ENCODE measurements at places on chromosomes 6 and 20.
A peak's percentile ranks its signal among the peaks of the same experiment; 100 is the strongest.

GRCh38 chr6:125574604-125575003 lies 174.8 kb upstream of the HEY2 start:
- DNase-seq, result no peak

GRCh38 chr6:126890055-126890454 lies 228.4 kb upstream of the RSPO3 start:
- no peak for DNase-seq

GRCh38 chr6:166267526-166267925 lies 40.7 kb downstream of the PRR18 start:
- DNase-seq, result no peak

DNA sequence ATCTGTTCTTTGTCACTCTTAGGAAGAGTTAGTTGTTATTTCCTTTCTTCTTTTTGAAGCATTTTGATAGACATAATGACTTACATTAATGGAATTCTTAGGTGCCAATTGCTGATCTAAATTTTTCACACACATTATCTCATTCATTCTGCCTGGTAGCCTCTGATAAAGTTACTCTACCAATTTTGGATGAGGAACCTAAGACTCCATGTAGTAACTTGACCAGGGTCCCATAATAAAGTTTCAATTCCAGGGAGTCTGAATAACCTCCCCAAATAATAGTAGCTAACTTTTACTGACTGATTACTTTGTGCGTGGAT lies 73.2 kb upstream of the CITED2 start:
- DNase-seq, result no peak

DNA sequence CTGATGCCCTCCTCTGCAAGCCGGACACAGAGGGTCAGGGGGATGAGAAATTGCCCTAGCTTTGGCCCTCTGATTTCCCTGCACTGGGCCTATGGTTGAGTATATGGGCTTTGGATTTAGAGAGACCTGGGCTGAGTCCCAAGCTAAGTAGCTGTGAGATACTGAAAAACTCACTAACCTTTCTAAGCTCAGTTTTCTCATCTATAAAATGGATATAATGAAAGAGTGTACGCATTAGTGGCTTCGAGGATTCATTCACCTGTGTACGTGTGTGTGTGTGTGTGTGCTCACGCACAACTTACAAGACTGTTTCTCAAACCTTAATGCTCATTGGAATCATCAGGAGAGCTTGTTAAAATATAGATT lies 12.7 kb upstream of the RBPJL start:
- no peak for DNase-seq

DNA sequence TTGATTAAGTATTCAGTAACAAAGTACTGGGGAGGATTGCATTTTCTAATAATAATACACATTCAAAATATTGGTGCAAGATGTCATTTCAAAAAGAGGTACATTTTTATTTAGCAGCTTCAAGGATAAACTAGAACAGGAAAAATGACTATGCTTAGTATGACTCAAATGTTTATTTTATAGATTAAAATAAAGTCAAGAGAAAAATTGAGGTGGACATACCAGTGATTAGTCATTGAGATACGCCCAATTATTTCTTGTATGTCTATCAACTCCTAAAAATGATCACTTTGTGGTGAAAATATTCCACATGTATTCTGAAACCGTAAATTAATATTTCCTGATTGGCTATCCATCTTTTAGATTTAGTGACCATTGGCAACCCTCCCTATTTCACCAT lies 96.7 kb downstream of the PHF3 start:
- no peak for DNase-seq

DNA sequence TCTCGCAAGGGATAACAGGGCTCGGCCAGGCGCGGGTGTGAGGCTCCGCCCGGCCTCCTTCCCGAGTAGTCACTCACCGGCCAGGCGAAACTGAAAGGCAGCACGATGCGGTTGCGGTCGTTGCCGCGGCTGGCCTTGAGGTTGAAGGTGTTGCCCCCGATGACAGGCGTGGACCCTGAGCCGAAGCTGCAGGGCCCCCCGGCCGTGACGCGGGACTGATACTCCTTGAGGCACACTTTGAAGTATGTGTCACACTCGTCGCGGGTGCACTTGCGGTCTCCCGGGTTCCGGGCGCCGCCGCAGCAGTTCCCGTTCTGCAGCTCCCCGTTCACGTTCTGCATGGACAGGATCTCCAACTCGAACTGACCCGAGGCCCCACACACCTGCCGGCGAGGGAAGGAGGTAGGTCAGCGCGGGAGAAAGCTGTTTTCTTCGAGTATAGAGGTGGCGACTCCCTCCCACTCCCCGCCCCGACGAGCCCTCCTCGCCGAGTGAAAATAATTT lies 1.1 kb downstream of the JAG1 start:
- DNase-seq, result peak; percentile 60

GRCh38 chr6:38974389-38975151 lies 74.0 kb upstream of the GLP1R start:
- DNase-seq, result no peak

DNA sequence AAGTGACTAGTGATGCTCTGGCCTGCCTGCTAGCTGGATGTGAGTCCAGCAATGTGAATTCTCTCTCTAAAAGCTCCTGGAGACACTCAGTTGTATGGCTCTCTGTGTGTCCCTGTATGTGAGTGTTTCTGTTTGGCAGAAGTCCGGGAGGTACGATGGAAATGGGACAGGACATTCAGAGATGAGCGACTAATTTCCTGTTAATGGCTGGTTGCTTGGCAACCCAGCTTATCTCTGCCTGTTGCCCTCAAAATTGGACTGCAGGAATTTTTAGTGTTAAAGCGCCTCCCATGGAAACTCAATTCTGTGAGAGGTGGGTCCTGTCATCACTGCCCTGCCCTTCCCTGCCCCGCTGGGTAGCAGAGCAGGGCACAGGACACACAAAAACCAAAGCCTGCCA lies 136.8 kb upstream of the LRFN2 start:
- peak; percentile 20 for DNase-seq

GRCh38 chr6:73969971-73970970 lies 274.3 kb downstream of the CD109 start:
- DNase-seq, result peak; percentile 60

DNA sequence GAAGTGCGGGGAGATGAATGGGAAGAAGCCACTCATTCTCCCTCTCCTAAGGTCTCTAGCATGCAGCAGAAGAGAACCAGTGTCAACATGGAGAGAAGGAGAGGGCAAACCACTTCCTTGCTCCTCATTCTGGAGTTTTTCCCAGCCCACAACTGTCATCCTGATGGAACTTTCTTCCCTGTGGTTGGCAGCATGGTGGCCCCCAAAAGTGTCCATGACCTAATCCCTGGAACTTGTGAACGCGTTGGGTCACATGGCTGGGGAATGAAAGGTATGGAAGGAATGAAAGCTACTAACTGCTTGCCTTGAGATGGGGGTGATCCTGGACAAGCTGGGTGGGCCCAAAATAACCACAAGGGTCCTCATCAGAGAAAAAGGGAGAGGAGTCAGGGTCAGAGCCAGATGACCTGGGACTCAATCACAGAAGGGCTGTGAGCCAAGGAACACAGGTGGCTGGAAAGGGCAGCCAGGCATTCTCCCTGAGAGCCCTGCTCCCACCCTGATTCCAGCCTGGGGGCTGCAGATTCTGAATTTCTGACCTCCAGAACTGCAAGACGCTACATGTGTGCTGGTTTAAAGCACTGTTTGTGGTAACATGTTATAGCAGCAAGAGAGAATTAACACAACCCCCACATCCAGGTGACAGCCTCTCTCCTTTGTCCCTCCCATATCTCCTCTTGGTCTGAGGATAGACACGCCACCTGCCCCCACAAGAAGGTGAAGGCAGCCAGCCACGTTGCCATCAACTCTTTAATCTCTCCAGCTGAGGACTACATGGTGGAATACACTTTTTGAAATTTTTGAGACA lies 63.2 kb downstream of the PYGB start:
- DNase-seq, result peak; percentile 83

DNA sequence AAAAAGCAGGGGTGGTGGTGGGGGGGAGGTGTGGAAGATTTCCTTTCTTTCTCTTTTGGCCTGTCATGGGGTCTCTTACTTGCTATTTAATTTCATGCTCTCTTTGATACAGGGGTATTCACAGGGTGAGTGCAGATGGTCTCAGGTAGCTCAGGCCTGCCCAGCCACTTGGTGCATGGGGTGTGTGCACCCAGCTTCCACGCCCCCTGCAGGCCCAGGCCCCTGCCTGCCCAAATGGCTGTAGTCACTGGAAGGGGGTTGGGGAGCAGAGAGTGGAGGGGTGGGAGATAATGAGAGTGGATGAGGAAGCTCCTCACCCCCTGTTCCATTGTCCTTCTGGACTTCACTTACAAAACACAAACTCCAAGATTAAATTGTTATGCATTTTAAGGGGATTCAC lies 133.6 kb upstream of the SGK1 start:
- no peak for DNase-seq

DNA sequence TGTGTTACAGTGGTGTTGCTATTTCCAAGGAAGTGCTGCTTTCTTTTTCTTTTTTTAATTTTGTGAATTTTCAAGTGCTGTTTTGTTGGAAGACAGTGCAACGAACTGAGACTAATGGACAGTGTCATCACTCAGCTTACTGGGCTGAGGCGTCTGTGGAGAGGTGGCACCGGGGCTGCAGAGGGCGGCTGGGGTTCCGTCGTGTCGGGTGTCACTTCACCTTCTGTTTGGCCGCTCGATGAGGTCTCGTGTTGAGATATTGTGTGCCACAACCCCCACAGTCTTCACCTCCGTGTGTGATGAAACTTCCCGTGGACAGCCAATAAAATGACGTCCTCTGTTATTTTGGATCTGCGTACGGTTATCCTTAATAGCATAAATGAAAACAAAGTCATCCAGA lies 149.4 kb upstream of the SNX9 start:
- no peak for DNase-seq

- DNase-seq, result no peak
These were observed 205.6 kb downstream of the DTNBP1 start for GRCh38 chr6:15457121-15457650.

GRCh38 chr6:87747646-87748045 lies 45.6 kb upstream of the AKIRIN2 start:
- DNase-seq, result no peak

DNA sequence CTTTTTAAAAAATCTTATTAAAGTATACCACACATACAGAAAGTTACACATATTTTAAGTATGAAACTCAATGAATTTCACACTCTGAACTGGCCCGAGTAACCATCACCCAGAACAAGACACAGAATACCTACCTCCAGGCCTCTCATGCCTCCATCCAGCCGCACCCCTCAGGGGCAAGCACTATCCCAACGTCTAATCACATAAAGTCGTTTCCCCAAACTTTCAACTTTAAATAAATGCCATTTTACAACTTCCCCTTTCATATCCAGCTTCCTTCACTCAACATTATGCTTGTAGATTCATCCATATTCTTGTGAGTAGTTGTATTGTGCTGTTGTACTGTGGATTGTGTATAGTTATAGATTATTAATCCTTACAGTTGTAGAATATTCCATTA lies 539.1 kb downstream of the CD83 start:
- no peak for DNase-seq

GRCh38 chr6:132218059-132218696 lies 183.1 kb downstream of the MOXD1 start:
- peak; percentile 28 for DNase-seq

DNA sequence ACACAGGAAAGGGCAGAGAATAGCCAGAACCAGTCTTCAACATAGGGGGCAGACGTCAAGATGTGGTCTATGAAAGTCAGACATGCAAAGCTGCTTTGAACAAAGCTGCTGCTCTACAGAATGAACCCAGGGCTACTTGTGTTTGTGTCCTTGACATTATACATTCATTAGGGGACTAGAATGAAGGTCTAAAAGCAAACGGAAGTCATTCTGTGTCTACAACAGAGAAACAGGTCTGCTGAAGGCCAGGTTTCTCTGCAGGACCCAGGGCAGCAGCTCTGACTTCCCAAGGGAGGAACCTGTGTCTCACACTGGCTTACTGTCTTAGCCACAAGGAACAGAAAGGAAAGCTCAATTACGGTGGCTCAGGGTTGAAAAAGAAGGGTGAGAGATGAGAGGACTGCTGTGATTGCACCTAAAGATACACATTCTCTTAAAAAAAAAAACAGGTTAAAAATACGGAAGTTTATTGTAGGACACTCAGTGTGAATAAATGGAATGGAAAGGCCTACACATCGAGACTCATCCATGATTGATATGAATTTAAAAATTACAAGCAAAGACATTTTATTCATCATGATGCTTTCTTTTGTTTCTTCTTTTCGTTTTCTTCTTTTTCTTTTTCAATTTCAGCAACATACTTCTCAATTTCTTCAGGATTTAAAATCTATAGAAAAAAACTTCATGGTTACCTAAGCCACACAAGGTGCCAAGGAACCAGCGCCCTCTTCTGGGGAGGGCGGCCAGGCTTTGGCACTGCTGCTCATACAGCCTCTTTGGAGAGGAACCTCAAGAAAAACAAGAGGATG lies 6.7 kb downstream of the PSMA7 start:
- DNase-seq, result peak; percentile 74

DNA sequence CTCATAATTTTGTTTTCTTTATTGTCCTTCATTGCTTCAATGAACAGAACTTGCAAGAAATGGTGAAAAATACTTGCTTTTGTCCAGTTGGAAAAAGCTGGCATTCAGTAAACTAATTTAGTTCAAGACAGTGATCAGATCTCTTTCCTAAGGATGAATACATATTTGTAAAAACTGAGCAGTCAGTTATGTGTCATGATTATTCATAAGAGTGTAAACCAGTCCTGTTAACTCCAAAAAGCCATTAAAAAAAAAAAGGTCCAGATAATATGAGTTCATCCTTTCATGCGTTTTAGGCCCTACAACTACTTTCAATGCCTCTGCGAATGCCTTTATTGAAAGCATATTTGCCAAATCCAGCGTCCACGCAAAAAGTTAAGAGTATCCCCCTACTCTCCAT lies 609 bp downstream of the PGM3 start:
- peak; percentile 17 for DNase-seq

DNA sequence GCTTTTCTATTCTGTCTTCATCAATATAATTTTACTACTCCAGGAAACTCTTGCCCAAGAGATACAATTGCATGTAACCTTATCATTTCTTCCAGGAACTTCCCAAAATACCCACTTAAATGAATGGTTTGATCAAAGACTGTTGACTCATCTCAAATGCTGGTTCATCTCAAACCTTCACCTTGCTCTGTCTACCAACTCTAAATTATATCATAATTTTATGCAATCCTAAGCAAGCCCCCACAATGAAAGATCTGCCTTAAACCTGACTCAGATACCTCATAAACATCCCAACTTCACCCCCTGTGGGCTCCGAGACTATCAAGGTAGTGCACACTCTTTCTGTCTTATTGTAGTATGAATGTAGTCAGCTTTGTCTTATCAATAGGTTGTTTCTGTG lies 65.5 kb upstream of the GCM1 start:
- DNase-seq, result no peak

- DNase-seq, result no peak
These were observed 186.2 kb upstream of the PMEPA1 start for GRCh38 chr20:57896017-57896416.

GRCh38 chr6:96907498-96907897 lies 9.8 kb upstream of the NDUFAF4 start:
- DNase-seq, result peak; percentile 17

All from AG20443 (cell line).